ENCODE measurements at places on chromosomes 6 and 20.

DNA sequence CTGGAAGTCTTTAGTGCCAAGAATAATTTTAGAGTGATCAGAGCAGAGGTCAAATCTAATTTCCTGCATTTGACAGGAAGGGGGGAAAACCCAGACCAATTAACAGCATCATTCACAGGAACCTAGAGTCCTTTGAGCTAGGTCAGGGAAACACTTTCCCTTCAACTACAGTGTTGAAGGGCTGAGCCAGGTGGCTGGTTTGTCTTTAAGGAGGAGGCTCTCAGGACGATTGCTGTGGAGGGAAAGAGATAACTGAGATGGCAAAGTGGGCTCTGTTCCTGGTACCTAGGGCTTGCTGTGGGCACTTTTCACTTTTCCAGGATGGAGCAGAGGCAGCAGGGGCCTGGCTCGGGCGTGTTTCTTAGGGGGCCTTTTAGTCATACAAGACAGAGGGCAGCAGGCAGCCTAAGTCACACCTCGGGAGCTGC is 111.9 kb downstream of the SCML4 start:
- DNase-seq = no peak

- DNase-seq = no peak
These were observed 94.5 kb upstream of the SULF2 start for GRCh38 chr20:47879771-47880170.

DNA sequence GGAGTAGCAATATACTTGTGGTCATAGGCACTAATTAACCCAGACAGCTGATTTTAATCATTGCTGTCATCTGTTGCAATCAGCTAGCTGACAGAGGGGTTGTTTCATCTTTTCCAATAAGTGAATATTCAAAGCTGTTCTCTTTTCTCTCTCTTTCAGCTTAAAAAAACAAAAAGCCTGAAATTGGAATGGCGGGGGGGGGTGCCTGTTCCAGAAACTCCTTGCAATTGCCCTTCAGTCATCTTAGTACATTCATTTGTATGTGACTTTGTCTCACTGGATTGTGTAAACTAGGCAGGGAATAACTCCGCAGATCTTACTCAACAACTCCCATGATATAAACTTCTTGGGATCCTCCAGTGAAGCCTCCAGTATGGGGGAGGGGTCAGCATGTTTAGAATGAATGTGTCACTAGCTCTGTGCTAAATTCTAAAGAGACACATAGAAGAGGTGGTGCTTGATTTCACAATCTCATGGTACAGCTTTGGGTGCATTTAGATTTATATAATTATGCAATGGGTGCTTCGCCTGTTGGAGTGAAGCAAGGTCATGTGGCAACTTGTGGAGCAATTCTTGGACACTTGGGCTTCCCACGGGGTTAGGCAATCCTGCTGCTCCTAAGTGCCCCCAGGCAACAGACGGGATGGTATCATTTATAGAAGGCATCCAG is 40.1 kb downstream of the SLC24A3 start:
- DNase-seq = no peak

- no peak for DNase-seq
These were observed 99.0 kb downstream of the GMPR start for GRCh38 chr6:16337295-16337975.

DNA sequence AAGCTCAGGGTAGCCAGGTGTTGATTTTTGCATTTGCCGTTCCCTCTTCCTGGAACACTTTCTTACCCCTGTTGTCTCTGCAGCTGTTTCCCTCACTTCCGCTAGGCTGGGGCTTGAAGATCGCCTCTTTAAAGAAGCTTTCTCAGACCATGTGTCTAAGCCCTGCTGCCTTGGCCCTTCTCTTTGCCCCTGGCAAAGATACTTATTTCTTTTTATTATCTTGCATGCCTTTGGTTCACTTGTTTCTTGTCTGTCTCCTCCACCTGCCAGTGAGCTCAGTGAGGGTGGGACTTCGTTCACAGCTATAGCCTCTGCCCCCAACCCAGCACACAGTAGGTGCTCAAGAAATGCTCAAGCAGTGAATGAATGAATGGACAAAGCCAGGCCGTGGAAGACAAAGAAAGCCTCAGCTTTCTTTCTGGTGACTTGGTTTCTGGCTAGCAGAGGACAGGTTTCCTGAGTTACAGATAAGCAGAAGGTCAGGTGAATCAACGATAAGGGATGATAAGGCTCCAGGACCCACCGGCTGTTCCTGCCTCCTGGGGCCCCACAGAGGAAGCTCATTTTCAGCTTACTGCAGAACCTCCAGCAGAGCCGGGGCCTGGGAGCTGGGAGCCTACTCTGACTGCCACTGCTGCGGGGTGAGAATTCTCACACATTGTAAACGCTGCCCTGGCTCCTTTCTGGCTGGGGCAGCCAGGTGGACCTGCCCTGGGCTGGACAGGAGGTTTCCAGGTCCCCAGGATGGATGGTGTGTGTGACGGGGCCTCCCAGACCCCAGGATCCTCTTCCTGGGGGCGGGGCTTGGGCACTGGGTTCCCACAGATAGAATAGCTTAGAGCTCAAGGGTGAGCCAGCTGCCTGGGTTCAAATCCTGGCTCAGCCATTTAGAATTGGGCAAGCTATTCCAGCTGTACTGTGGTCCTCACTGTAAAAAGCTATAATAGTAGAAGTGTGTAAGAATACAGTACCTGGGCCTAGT is 29.8 kb downstream of the SNAI1 start:
- no peak for DNase-seq

GRCh38 chr20:873875-874607 is 40.5 kb downstream of the FAM110A start:
- no peak for DNase-seq

- no peak for DNase-seq
These were observed 105.4 kb downstream of the DST start for GRCh38 chr6:56537223-56537770.

- no peak for DNase-seq
These were observed 176.4 kb downstream of the ADGB start for GRCh38 chr6:146775220-146775619.

DNA sequence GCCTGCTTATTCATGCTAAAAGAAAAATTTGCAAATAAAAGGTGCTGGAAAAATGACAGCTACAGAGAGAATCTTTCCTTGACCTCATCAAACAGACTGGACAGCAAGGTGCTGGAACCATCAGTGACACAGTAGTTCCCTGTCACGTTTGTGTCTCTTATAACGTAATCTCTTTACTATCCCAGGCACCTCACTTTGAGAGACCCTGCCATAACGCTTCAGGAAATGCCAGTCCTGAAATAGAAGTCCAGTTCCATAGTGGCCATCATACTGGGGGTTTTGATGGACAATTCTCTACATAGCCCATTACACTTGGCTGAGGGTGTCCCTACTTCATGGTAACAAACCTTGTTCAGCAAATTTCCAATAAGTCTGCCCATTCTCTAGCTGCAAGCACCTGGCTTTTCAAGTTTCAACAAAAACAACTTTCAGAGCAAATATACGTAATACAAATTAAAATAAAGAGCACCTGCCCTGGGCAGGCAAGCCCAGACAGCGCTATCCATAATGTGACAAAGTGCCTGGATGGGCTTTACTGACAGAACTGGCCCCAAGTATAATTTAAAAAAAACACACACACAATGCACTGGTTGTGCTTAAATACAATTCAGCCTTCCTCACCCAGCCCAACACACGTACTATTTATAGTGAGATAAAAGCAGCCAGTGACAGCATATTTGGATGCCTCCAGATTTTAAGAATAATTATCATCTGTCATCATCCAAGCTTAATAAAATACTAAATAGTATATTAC is 38.7 kb downstream of the CNKSR3 start:
- no peak for DNase-seq

- DNase-seq = no peak
These were observed 244.8 kb upstream of the TENT5A start for GRCh38 chr6:81997090-81997926.

DNA sequence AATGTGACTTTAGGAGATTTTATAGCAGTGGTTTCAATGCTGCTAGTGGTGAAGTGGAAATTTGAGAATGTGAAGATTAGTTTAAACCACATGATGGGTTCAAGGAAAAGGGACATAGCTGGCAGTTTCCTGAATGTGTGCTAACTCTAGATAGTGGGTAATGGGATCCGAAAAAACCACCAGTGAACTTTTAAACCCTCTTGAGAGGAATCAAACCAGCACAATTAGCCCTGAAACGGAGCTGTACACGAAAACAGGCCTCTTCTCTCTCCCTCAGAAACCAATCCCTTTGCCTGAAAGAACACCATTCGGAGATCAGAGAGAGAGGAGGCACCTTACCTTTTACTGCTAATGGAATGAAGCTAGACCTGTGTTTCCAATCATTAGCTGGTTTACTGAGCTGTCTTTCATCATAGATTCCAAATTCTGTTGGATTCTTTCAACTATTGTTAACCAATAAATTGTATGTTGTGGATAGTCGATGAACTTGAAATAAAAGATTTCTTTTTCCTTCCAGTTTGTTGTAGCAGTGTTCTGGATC is 103.9 kb downstream of the AIG1 start:
- DNase-seq = no peak

DNA sequence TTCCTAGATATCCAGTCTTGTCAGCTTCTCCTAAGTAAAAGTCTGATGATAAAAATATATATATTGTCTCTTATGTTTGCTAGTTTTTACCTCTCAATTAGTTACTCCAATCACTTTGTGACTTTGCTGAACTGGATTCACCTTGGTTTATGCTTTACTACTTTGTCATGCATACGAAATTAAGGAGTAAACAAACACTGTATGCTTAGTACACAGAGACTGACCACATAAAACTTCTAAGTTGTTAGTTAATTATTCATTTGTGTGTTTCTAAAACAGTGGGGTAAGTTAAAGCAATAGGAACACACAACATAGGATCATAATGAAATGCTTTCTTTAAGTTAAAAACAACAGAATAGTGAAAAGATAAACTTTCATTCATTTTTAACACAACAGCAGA is 877.3 kb upstream of the MAP3K7 start:
- DNase-seq = no peak

- DNase-seq = no peak
These were observed 51.3 kb downstream of the KLHL32 start for GRCh38 chr6:96975852-96976251.

GRCh38 chr20:38336726-38337125 is 9.6 kb upstream of the LBP start:
- DNase-seq = no peak

DNA sequence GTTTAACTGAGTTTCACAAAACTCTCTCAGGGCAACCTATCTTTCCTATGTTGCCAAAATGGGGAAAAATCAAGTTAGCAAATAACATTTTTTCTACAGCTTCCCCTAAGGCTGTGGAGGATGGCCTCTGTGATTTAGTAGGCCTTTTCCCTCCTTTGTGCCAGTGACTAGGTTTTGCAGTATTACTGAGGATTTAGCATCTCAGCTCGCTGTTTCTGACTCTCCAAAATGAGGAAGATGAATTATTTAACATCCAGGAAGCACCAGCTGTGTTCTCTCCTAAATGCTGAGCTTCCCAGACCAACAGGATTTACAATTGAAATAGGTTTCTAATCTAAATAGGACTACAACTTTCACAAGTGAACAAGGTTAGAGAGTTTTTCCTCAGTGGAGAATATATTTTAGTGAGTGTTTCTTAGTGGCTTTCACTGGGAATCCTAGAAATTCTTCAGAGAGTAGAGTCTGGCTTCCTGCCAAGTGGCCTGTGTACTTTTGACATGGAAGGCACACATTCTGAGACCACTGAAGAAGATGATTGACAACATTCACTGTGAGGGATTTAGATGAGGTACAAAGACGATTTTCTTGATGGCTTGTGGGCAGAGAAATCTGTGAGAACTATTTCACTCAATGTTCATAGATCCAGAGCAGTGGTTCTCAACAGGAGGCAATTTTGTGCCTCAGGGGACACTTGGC is 62.4 kb downstream of the PTCHD4 start:
- no peak for DNase-seq

DNA sequence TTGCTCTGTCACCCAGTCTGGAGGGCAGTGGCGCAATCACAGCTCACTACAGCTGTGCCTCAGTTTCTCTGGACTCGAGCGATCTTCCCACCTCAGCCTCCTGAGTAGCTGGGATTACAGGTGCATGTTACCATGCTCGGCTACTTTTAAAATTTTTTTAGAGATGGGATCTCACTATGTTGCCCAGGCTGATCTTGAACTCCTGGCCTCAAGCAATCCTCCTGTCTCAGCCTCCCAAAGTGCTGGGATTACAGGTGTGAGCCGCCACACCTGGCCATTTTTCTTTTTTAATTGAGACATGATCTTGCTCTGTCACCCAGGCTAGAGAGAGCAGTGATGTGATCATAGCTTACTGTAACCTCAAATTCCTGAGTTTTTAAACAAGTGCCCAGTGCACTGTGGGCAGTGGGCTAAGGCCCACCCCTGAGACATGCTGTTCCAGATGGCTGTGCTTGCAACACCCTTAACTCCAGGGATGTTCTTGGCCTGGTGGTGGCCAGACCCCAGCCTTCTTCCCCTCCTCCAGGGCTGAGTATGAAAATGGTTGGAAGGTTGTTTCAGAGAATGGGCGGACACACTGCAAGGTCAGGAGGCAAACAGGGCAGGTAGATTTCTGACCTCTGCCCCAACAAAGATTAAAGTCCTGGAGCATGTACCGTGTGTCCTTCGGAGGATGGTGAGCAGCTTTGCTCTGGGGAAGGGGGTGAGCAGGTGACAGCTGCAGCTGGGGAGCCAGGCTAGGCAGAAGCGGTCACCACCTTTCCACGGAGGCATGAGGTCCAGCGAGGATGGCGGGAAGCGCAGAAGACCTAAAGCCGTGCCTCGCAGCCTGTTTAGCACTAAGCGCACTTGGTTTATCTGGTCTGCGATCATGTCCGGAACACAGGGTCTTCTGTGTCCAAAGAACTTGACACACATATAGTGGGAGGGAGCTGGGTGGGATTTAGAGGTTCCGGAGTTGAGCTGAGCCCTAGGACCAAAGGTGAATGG is 1.4 kb upstream of the FAM83C start:
- no peak for DNase-seq

GRCh38 chr20:47379433-47380150 is 23.1 kb upstream of the ZMYND8 start:
- no peak for DNase-seq
